ENCODE measurements at places on chromosomes 6 and 20. TPM values are rescaled to one million over a fixed set of nuclear protein-coding genes. Genes with fewer than 3 reads are reported as not detected.

DNA sequence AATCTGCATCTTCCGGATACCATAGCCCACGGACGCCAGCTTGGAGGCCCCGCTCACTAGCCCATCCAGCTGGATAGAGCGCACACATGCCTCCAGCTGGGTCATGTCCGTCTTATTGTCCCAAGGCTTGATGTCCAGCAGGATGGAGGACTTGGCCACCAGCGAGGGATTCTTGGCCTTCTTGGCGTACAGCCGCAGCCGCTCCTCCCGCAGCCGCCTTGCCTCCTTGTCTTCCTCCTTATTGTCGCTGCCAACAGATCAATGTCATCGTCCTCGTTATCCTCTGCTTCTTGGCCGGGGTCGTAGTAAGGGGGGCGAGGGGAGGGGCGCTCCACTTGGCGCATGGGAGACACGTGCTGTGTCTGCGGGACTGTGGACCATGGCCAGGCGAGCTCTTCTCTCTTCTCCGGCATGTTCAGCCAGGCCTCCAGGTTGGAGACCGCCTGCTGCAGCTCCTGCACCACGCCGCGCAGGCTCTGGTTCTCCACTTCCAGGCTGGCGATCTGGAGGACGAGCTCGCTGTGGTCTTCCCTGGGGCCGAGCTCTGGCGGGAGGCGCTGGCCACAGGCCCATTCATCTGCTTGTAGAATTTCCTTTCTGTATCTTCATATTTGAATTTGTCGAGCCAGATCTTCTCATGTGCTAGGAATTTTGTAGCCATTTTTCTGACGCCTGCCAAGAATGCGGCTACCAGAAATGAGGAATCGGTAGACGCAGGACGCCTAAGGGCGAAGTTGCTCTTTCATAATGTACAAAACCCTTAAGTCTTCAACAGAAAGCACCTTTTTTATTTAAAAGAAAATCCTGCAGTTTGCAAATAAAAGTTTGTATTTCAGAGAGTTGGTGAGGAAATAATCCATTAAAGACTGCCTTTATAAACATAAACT is 60.1 kb upstream of the PTPRK start:
- no peak for DNase-seq

- DNase-seq = no peak
Measured at GRCh38 chr20:51166489-51166888, 143.6 kb upstream of the KCNG1 start.

GRCh38 chr6:121086876-121087275 is 247.4 kb downstream of the TBC1D32 start:
- DNase-seq = no peak

Gene WFDC10B
- not detected for total RNA-seq

- no peak for DNase-seq
Measured at GRCh38 chr6:69673298-69673697, 123.5 kb downstream of the LMBRD1 start.

DNA sequence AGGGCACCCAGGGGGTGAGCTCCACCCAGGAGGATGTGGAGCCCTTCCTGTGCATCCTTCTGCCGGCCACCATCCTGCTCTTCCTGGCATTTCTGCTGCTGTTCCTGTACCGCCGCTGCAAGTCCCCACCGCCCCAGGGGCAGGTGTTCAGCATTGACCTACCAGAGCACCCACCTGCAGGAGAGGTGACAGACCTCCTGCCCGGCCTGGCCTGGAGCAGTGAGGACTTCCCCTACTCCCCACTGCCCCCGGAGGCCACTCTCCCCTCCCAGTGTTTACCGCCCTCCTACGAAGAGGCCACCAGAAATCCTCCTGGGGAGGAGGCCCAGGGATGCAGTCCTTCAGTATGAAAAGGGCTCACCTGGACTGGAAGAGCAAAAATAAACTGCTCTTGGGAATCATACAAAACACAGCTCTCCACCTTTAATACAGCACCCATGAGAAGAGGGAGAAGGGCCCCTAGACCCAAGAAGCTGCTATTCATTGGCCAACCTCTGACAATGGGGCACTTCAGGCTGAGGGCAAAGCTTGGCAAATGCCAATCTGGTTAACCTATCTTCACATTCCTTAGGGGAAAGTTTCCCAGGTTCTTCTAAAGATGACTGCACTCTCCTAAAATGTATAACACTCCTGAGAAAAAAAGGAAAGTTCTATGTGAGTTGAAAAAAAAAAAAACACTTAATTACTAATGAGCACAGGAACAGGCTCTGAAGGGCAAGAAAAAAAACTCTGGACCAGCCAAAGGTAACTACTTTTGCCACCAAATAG is 5.0 kb downstream of the SMIM28 start:
- no peak for DNase-seq

Gene MC3R
- not detected for total RNA-seq

Measured in activated CD4-positive, alpha-beta T cell treated with anti-CD3 and anti-CD28 coated beads, Interleukin-2, amount 10 ng/mL, durations not matched to agents 7 days and 5 days (primary cell).